ENCODE measurements at places on chromosomes 3 and 15.

DNA sequence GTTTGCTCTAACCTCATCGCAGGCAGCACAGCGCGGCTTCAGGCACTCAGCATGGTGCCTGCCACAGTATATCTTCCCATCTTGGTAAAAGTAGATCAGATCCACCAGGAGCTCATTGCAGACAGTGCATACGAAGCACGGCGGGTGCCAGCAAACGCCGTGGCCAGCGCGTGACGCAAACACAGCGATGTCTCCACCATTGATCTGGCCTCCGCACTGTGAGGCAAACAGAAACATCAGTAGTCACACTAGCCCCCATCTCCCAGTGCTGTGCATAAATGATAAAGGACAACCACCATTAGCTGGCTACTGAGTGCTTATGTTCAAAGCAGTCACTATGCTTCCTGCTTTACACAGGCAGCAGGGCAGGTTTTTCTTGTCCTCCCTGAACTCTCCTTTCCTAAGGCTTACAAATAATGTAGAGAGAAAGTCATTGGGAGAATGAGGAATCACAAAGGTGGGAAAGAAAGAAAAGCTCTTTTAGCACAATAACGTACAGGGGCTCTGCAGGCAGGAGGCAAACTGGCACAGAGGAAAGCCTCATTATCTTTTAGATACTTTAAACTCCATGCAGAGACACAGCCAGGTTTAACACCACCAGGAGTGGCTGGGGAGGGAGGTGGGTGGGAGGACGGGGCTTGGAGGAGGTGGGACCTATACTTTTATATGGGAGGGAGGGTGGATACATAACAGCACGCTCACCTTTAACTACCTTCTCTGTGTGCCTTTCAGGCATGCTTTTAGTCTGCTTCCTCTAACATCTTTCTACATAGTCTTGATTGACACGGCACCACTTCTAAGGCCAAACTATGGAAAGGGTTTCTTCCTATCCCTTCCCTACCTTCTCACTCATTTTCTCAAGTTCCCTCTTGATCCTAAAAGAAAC lies 67.9 kb downstream of the PRICKLE2 start:
- no peak for DNase-seq

GRCh38 chr3:125001557-125002413 lies 54.0 kb downstream of the HEG1 start:
- DNase-seq = no peak

- DNase-seq = no peak
Measured at GRCh38 chr15:83644439-83644838, 9.5 kb upstream of the ADAMTSL3 start.

GRCh38 chr3:146546366-146546965 lies 2.1 kb upstream of the PLSCR1 start:
- DNase-seq = no peak

DNA sequence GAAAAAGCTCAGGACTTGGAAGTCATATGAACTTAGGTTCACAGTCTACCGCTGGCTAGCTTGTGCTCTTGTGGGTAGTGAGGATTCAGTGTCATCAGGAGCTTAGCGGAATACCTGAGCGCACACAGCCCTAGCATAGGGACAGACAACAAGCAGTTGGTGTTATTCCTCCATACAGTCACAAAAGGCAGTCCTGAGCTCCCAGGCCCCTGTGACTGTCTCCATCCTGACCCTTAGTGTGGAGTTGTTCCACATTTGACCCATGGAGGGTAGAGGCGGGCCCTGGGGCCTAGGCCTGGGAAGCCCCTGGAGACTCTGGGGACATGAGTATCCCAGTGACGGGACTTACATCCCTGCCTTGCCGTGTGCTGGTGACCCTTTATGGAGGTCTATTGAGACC lies 131.5 kb upstream of the PLXNA1 start:
- peak; percentile 70 for DNase-seq

GRCh38 chr15:43414196-43414595 lies 43.3 kb downstream of the TUBGCP4 start:
- DNase-seq = no peak

- DNase-seq = no peak
Measured at GRCh38 chr15:70761931-70762468, 1.4 kb downstream of the UACA start.

GRCh38 chr15:75688831-75689230 lies 23.8 kb downstream of the CSPG4 start:
- DNase-seq = no peak

- DNase-seq = peak; percentile 19
Measured at GRCh38 chr15:99143655-99144610, 39.1 kb downstream of the SYNM start.

GRCh38 chr15:57762302-57762701 lies 55.8 kb downstream of the POLR2M start:
- DNase-seq = no peak

- DNase-seq = no peak
Measured at GRCh38 chr3:55370272-55370671, 116.8 kb downstream of the WNT5A start.

- no peak for DNase-seq
Measured at GRCh38 chr15:89187986-89188514, 33.3 kb downstream of the RLBP1 start.

DNA sequence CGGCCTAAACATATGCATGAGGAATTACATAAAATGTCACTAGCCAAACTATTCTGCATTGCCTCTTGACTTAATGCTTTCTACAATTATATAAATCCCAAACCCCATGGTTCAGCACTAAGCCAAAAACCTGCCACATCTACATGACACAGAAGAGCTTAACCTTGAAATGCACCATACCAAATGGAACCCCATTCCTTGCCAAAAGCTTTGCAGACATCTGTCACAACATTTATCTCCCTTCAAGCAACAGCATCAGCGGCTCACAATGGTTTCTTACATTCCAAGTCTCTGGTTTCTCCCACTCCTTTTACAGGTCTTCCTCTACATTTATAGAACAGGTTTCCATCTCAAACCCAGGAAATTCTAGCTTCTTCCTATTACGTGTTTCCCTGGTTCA lies 58.4 kb upstream of the GYG1 start:
- no peak for DNase-seq

DNA sequence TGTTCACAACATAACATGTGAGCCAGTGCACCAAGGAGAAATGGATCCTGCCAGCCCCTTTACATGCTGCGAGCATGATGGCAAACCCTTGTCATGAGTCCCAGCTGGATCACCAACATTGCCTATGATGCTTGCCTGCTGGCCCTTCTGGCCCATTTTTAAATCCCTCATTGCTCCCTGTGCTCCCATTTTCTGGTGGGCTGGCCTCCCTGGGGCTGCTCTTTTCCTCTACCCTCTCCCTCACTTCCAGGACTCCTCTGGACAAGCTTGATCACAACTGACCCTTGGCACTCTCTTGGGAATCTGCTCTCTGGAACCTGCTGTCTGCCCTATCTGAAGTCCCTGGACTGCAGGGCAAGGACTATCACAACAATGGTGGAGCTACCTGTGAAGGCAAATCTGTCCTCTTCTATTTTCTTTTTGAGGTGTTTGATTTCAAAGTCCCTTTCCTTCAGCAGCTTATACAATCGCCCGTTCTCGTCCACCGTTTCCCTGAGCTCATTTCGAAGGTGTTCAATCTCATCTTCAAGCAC lies 16.3 kb downstream of the CCDC13 start:
- DNase-seq = no peak

- DNase-seq = no peak
Measured at GRCh38 chr3:123633530-123633929, 48.7 kb upstream of the HACD2 start.

DNA sequence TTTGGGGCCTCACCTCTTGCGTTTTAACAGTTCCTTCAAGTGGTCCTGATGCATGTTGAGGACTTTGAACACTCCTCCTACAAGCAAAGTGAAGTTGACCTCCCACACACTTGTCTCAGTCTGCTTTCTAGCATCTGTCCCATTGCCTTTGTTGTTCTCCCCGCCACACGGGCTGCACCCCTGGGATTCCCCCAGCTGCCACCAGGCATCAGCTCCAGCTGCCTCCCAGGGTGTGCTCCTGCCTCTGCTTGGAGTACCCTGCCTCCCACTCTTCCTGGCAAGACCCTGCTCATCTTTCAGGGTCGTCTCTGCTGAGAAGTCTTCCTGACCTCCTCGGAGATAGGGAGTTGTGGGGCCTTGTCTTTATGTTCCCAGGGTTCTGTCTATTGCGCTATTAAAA lies 52.2 kb downstream of the IGF1R start:
- DNase-seq = no peak

- DNase-seq = no peak
Measured at GRCh38 chr3:63355809-63356208, 77.7 kb downstream of the SYNPR start.

DNA sequence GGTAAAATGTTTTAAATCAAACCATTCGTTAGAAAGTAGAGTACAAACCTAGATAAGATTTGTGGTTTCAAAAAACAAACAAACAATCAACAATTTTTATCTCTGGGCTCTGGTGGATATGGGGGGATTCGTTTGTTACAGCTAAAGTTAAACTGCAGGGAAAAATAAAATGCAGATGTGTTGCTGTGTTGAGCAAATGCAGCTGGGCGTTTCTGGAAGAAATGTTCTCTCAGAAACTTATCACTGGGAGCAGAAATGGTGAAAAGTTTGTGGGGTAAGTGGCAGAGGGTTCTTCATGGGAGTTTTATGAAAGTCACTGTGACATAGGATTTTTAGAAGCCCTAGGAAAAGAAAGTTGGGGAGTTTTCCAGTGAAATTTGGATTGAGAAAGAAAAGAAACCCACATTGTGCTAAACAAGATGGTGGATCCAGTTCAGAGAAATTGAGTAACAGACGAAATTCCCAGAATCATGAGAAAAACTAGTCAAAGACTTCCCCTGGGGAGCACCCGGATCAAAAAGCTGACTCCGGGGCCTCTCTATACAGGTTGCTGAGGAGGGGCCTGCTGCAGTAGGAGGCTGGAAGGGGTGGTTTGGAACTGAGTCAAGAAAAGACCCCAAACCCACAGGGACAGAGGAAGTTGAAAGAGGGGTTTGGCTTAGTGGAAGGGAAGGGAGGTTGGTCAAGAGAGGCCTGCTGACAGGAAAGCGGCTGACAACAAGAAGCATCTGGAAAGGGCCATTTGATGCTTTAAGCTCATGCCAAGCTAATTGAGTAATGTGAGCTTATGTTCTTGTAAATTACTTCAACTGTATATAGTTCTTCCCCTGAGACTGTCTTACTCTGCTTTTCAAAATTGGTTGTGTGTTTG lies 108.7 kb downstream of the RARB start:
- no peak for DNase-seq

- DNase-seq = no peak
Measured at GRCh38 chr3:16245609-16246008, 19.1 kb downstream of the DPH3 start.

DNA sequence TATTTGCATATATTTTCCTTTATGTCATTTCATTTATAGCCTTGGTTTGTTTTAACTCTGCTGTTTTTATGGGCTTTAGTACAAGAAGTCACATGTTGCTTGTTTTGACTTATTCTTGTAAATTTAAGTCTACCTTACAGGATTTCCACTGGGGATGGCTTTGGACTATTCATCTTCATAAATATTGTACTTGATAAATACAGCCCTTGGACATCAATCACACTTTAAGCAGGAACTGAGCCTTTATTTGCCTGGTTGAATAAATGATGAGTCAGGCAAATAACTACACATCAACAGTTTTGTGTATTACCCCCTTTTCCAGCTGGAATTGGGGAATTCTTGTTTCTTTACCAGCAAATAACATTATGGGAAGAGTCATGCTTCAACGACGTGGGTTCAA lies 286.0 kb downstream of the CNTN3 start:
- DNase-seq = no peak

DNA sequence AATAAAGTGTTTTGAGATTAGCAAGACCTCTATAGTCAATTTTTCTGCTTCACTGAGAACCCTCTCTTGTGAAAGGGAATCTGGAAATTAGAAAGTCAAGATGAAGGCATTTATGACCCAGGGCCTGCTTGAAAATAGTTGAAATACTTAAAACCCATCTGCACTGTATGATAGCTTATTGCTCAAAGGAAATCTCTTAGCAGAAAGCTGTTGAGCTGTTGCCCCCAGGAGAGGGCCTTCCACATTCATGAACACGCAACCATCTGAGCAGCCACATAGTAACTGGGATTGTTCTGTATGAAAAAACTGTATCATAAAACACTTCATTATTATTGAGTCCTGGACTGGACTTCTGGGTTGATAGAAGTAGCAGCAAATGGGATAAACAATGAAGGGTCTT lies 106.4 kb upstream of the PTX3 start:
- DNase-seq = no peak

GRCh38 chr3:121998030-121998580 lies 23.9 kb downstream of the ILDR1 start:
- no peak for DNase-seq

GRCh38 chr3:132723024-132723950 lies 1.1 kb upstream of the NPHP3 start:
- DNase-seq = no peak

DNA sequence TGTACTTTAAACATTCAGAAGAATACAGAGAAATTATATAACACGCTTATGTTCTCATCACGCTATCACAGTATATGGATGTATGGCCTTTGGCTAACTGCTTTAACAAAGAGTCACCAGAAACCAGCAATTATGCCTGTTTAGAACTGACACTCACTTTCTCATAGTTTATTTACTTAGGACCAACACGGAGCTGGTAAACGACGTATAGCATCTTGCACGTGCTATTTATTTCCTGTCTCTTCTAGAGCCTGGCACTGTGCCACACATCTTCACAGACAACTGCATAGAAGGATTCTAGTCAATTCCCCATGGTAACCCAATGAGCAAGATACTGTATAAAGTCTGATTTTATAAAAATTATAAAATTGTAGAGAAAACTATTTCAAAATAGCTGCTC lies 43.6 kb downstream of the TBC1D2B start:
- DNase-seq = no peak

DNA sequence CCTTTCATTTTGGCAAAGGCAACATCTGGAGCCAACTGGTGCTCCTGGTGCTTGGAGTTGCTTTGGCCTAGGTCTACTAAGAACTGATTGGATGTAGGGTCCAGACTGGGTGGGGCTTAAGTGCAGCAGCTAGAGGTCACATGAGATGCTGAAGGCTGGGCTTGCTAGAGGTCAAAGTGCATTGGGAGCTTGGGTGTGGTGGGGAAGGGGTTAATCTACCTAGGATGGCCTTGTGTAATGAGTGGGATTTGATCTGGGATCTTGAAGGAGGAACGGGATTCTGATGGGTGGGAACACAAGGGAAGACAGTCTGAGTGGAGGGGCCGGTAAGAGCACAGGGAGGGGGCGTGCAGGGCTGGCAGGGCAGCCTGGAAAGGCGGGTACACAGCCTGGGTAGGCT lies 125.5 kb downstream of the RAB11A start:
- no peak for DNase-seq

DNA sequence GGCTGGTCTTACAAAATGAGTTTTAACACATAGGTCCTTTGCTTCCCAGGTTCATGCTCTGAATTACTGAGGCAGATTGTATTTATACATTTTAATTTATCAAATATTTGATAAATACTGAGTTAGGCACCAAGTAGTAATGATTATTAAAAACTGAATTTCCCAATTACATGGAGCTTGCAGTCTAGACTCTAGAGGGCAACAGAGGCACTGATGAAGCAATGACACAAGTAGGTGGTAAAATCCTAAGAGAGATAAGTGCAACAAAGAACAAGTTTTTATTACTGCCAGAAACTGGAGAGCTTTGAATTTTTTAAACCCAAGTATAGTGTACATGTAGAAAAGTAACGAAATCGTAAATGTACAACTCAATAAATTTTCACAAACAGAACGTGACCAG lies 406.2 kb upstream of the RARB start:
- no peak for DNase-seq

Data from osteocyte (in vitro differentiated cells).